ENCODE measurements at places on chromosomes 11 and 22.

DNA sequence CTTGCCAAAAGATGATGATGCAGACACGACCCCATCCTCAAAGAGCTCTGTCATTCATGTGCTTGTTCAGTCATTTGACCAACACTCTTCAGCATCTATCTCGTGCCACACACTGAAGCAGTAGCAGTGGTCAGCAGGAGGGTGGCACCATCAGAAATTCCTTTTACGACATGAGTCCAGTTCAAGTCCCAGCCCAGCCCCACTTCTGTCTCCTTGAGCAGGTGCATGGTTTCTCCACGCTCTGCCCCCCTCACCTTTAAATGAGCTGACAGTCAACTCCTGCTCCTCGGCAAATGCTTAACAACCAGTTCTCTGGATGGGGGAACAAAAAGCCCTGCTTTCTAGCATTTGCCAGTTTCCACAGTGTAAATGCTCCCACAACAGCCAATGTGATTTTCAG is 60.9 kb downstream of the SYN3 start:
- no peak for DNase-seq

- DNase-seq, result no peak
Measured at GRCh38 chr11:19952116-19952605, 208.1 kb downstream of the DBX1 start.

DNA sequence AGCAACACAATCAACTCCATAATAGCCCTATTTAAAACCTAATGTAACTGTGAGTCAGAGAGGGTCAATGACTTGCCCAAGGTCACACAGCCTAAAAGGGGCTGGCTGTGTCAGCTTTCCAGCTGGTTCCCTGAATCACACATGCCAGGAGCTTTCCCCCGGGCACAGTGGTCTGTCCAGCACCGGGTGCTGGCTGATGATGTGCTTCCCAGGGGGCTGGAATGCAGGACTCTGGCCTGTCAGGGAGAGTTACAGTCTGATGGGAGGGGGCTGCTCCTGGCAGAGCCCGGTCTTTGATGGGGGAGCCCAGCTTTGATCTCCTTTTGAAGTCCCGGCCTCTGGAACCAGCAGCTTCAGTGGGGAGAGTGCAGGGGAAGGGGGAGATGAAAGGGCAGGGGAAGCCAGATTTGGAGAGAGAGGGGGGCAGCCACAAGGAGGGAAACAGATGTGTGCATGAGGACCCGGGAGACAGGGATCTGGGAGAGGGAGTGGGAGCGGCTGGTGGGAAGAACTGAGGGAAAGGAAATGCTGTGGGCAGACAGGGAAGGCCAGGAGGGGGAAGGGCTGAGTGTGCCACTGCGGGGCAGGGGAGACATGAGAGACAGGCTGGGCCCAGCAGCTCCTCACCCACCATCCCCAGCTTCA is 102.7 kb downstream of the NECTIN1 start:
- DNase-seq, result no peak

DNA sequence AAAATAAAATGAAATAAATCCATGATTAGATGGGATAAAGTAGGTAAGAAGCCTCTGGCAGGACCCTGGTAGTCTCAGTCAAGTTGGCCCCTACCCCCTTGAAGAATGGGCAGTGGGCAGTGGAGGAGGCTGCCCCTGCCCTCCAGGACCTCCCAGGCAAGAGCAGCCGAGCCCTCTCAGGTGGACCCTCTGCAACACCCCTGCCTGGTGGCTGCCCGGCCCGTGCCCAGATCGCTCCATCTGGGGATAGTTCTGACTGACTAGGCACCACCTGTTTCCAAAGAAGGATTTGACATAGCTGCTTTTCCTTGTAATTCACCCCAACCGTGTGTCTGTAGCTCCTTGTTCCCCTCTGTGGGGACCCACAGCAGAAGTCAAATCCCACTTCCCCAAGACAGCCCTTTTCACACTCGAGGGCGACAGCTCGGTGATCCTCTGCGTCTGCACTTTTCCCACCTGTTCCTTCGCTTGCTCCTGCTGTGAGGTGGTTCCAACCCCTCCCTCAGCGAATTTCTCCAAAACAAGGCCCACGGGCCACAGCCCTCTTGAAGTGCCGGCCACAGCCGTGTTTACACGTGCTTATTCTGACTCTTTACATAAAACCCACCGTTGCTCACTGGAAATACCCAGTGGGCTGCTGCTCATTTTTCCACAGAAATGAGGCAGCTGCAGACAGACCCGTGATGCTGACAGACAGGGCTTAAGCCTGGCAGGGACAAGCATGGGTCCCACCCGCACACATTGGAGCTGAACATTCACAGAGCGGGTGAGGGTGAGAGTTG is 5.5 kb upstream of the TMPRSS13 start:
- DNase-seq, result peak; percentile 11

DNA sequence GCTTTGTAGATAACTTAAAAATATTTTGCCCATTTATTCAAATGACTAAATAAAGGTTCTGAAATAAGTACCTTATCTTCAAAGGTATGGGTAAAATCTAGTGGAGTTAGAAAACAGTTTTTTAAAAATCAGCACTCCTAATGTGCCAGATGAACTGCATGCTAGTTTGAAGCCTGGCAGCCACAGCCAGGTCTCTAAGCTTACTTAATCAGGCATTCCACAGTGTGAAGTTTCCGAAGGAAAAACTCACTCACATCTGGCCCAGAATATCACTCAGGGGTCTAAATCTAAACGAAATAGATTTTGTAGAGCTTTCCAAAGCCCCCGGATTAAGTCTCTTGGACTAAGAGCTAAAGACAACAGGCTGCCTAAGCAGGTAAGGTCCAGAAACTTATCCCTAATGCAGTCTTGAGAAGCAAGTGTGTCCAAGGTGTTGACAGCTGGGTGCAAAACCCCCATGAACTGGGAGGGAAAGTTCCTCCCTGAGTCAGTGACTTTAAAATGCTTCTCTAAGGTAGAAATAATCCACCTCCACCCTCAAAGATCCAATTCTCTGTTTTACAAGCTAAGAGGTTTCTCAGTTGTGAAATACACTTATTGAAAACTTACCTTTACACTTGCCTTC is 157.6 kb downstream of the FCHSD2 start:
- DNase-seq, result no peak

DNA sequence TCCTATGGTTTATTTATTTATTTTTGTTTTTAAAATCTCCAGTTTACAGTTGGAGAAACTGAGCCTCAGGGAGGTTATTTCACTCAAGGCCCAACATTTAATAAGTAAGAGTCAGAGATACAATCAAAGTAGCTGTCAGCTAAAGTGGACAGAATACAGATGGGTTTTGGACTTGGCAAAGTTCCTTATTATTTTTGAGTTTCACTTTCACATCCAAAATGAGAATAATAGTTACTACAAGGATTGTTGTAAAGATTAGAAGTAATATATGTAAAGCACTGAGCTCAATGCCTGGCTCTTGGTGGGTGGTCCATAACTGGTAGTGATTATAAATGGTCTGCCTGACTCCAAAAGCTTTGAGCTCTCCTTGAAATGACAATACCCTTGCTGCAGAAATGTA is 87.5 kb upstream of the SESN3 start:
- DNase-seq, result no peak

GRCh38 chr11:76984743-76985142 is 49.5 kb upstream of the B3GNT6 start:
- DNase-seq, result no peak

GRCh38 chr11:110972640-110973039 is 260.4 kb upstream of the ARHGAP20 start:
- peak; percentile 43 for DNase-seq

DNA sequence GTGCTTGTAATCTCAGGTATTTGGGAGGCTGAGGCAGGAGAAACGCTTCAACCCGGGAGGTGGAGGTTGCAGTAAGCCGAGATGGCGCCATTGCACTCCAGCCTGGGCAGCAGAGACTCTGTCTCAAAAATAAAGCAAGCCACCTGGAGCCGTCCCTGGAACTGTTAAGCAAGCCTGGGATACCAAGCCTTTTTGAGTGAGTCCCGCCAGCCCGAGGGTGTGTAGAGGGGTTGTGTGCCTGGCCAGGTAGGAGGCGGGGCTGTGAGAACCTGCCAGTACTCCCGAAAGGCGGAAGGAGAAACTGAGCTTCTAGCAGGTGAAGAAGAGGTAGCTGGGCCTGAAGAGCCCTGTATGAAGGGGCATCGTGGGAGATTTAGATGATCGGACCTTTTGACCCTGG is 52.4 kb downstream of the TRIOBP start:
- DNase-seq, result peak; percentile 87

DNA sequence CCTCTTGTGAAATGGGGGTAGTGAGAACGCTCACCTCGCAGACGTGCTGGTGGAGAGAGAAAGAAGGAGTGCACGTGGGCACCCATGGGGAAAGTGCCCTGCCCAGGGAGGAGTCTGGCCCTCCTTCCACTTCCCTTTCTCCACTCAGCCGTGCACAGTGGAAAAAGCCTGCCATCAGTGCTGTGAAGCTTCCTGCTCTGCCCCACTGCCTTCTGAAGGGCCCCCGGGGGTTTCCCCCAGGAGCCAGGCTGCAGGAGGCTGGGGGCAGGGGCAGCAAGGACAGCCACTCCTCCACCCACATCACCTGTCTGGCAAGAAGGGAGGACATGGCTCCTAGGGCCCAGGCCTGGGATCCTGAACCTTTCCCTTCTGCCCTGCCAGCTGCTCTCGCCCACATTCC is 7.6 kb downstream of the TP53I11 start:
- peak; percentile 84 for DNase-seq

DNA sequence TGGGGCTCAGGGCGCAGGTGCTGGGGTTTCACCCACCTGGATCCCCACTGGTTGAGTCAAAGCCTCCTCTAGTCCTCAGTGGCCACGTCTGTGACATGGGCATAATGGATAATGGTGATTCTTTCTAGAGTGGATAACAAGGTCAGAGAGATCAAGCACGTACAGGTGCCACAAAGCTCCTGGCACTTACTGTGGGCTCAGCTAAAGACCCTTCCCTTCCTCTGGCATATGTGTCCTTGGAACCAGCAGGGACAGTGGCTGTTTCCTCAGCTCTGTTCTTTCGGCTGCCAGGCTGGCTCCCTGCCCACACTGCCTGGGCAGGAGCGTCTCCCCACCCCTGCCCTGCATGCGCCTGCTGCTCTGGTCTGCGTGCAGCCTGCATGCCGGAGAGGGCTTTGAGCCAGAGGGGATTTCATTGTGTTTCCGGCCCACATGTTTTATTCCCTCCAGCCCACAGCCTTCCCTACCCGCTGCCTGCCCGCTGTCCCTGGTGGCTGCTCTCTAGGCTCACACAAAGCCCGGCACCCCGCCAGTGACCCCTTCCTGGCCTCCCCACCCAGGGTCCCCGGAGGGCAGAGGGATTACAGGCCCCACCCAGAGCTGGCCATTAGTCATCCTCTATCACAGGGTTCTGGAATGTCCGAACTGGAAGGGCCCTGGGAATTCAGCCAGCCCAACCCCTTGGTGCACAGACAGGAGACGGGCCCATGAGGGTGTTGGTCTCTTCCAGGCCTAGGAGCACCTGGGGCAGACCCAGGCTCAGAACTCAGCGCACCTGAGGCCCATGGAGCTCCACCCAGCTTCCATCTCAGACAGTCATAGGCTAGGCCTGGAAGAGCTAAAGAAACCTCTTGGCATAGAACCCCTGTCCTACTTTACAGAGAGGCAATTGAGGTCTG is 55.3 kb upstream of the GCAT start:
- DNase-seq, result peak; percentile 93

- no peak for DNase-seq
Measured at GRCh38 chr11:123527526-123527925, 97.5 kb downstream of the GRAMD1B start.

DNA sequence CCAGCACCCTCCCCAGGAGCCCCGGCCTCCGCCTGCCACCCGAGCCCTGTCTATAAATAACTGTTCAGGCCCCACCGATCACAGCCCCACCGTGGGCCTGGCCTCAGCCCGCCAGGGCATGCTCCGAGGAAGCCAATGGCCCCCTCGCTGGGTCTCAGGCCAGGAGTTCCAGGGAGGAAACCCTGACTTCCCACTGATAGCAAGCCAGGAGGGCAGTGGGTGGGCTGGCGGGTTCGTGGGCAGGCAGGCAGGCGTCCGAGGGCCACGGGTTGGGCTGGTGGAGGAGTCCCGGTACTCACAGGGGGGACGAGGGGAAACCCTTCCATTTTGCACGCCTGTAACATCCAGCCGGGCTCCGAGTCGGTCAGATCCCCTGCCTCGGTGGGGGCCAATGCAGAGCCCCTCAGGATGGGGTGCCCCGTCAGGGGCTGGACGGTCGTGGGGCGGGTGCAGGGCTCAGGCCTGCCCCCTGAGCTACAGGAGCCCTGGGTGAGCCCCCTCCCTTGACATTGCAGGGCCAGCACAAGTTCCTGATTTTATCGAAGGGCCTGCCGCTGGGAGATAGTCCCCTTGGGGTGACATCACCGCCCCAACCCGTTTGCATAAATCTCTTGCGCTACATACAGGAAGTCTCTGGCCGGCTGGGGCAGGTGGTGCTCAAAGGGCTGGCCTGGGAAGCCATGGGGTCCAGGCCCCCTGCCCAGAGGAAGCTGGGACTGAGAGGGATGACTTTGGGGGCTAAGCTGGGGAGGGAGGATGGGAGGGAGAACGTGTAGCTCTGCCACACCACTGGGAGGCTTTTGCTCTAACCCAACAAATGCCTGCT is at the start of gene SPI1:
TSS of gene SPI1 (minus strand) at position 538 of the 826 bp plus-strand sequence. CDS start at position 344, 194 bp downstream.
- peak; percentile 90 for DNase-seq

DNA sequence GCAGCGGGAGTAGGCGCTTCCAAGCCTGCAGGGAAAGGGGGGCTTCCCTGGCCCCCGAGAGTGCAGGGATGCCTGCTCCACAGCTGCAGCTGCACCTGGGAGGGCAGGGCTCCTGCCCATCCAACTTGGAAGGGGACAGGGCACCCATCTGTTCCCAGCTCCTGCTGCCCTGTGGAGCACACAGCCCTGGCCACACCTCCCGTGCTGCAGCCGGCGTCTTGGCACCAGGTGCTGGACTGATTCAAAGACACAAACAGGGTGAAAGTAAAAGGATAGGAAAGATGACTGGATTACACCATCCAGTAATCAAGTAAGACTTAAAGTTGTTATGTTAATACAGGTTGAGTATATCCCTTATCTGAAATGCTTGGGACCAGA is 14.8 kb downstream of the NPAT start:
- peak; percentile 52 for DNase-seq

- no peak for DNase-seq
Measured at GRCh38 chr22:39207141-39208012, 37.4 kb downstream of the PDGFB start.

DNA sequence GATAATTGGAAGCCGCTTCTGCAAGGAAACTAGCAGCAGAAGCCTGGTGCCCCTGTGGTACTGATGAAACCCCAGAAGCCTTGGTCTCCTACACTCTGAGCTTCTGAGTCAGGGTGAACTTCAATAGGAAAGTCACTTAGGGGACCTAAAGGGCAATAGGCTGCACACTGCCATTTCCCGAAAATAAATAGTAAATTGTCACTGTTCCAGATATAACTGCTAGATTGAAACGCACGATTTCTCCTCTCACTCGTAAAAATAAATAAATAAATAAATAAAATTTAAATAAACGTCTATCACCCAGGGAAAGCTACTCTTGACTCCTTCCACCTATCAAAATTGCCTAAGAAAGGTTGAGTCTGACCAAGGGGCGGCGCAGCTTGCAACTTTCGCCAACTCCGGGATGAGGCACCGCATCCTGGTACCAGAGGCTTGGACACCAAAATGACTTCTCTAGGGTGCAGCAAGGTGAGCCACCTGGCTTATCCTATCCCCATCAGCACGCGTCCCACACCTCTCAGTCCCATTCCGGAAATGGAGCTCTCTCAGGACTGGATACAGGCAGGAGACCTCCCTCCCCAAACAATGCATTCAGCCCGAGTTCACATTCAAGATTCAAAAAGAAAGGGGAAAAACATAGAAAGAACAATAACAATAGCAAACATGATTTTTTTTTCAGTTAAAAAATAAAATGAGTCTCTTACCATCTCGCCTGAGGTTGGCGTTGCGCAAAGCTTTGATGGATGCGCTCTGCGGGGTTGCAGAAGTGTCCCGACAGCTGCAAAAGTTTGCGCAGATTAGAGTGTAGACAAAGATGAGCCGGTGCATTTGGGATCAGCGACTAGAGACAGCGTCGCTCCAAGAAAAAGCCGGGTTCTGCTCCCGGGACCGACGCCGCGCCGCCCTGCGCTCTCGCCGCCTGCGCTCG is 583 bp downstream of the PDGFD start:
- DNase-seq, result no peak
